ENCODE measurements at places on chromosomes 11 and 22. TPM values are rescaled to one million over a fixed set of nuclear protein-coding genes. Genes with fewer than 3 reads are reported as not detected.
A peak's percentile ranks its signal among the peaks of the same experiment; 100 is the strongest.

DNA sequence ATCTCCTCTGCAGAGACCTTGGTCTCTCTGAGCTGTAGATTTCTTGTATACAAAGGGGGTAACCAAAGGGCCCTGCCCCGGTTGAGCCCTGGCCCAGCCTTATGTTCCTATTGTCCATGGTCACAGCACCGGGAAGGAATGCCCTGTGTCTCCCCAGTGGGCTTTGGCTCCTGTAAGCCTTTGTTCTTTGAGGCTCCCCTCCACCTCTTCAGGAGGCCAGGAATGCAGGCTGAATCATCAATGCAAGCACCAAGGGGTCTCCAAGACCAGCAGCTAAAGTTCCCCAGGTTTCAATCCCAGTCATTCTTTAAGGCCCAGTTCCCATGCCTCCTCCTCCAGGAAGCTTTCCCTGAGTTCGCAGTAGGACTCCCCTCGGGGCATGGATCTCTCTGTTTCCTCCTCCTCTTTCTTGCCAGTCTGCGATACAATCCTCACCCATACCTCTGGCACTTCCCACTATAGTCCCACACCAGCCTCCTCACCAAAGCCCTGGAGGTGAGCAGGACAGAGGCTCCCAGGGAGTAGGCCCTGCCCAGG, 29.2 kb upstream of the KLHL35 start:
- no peak for DNase-seq

- no peak for DNase-seq
These were observed 349.8 kb upstream of the PITPNB start for GRCh38 chr22:28268850-28269249.

GRCh38 chr11:17846852-17847453, 112.4 kb downstream of the KCNC1 start:
- DNase-seq: peak; percentile 38

DNA sequence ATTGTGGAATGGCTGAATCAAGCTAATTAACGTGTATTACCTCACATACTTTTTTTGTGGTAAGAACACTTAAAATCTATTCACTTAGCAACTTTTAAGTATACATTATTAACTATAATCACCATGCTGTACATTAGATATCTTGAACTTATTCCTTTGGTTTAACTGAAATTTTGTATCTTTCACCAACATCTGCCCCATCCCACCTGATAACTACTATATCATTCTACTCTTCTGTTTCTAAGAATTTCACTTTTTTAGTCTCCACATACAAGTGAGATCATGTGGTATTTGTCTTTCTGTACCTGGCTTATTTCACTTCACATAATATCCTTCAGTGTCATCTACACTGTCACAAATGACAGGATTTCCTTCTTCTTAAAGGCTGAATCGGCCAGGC, 17.1 kb upstream of the VWA5A start:
- DNase-seq: no peak

The CCDC116 gene
- total RNA-seq: 0.26 TPM

The OPCML gene
- not detected for total RNA-seq

The OR4D10 gene
- not detected for total RNA-seq

DNA sequence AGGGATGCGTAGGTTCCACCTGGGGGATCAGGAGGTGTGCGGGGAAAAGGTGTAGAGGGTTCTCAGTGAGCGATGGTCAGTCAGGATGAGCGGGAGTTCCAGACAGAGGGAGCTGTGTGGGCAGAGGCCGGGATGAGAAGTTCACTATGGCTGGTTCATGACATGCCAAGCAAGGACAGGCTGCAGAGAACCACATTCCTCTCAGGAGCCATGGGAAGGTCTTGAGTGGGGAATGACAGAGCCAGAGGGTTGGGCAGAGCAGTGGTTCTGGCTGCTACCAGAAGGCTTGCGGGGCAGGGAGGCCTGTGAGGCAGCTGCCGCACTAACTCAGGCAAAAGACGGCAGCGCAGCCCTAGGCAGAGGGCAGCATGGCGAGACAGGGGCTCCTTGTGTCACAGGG, 66.1 kb downstream of the SCUBE1 start:
- DNase-seq: no peak

The HYLS1 gene
- total RNA-seq: 18.0 TPM

DNA sequence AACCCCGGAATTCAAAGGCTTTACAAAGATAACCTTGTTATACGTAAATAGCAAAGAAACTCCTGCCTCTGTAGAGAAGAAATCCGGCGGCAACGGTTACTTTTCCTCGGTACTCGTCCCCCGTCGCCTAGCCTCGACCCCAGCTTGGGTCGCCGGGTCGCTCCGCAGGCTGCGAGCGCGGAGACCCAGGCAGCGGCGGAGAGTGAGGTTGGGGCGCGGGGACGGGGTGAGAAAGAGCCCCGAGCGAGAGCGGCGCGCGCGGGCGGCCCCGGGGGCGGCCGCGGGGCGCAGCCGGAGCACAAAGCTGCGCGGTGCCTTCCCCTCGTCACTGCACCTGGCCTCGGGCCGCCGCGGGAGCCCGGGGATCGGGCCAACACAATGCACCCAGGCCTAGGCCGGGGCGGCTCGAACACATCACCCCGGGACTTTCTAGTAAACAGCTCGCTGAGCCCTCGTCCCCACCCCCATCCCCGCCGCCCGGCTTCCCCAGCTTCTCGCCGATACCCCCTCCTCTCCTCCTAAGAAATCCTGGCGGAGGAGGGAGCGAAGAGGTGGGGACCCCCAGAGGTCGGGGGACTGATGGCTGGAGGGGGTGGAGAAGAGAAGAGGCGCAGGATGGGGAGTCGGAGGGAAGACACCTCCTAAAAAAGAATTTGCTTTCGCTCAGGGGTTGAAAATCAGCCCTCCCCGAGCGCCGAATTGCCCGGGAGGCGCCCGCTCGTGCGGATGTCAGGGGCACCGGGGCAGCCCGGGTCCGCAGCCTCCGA, 845 bp downstream of the MPPED2 start:
- DNase-seq: no peak

DNA sequence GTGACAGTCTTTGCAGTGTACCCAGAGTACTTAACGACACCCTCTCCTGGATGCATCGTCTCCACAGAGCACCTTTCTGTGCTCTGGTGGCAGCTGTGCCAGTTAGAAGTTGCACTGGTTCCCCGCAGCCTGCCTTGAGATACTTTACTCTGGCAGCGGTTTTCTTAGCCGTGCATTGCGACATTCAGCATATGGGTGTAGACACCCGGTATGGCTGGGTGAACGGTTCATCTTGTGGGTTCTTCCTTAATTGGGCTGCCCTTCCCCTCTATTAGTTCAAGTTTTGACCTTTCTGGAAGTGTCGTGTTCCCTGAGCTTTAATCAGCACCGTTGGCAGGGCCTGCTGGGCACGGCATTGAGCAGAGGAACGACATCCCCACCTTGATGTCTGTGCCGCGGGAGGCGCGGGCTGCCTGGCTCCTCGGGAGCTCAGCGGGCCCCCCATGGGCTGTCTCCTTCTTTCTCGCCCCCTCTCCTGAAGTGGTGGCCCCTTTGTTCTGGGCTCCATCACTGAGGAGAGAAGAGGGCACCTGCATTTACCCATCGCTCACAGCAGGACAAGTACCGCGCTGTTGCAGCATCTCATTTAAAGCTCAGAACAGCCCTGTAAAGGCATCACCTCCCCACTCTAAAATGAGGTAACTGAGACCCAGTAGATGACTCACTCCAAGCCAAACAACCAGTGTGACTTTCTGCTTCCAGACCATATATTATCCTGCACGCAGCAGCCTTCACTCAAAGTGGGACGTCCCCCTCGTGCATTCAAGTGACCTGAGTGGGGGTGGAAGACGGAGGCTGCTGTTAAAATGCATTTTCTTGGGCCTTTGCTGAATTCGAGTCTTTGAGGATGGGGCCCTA, 13.3 kb downstream of the FAM83F start:
- no peak for DNase-seq

The C11orf97 gene
- not detected for total RNA-seq

DNA sequence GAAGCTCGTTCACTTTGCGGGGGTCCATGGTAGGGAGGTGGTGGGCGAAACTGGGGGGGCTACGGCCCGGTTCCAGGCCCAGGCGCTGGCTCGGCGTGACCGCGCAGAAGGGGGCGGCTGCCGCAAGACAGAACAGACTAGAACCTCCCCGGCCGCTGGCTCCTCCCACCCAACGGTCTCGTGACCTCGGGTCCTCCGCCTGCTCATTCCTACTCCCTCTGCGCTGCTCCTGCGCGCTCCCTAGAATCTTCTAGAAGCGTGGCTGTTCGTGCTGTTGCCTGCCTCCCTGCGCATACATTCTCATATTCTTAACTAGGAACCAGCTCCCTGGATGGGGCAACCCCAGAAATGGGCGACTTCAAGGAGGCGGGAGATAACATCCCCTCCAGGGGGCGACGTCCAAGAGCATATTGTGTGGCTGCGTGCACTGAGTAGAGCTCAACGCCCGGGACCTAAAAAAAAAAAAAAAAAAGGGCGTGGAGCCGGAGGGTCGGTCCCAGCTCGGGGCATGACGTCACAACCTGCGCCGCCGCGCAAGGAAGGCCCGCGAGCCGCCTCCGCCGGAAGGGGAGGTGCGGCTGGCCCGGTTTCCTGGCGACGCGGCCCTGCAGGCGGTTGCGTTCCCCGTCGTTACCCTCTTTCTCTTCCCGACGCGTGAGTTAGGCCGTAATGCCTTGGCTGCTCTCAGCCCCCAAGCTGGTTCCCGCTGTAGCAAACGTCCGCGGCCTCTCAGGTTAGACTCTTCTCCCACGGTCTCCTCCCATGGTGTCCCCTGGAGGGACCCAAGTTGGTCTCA, at the start of the genes ST13 and XPNPEP3:
Gene ST13, minus strand, starts transcription at position 127 of the 796 bp plus-strand sequence. Its CDS starts 99 bp downstream, at position 28.
Gene XPNPEP3, plus strand, starts transcription at position 636 of the 796 bp plus-strand sequence. Its CDS starts 34 bp downstream, at position 670.
- peak; percentile 97 for DNase-seq

The VSIG10L2 gene
- not detected for total RNA-seq

The HEPACAM gene
- total RNA-seq: not detected

The LRRC56 gene
- 0.17 TPM for total RNA-seq

The OR10D3 gene
- total RNA-seq: not detected

The RIMBP3B gene
- 0.64 TPM for total RNA-seq

DNA sequence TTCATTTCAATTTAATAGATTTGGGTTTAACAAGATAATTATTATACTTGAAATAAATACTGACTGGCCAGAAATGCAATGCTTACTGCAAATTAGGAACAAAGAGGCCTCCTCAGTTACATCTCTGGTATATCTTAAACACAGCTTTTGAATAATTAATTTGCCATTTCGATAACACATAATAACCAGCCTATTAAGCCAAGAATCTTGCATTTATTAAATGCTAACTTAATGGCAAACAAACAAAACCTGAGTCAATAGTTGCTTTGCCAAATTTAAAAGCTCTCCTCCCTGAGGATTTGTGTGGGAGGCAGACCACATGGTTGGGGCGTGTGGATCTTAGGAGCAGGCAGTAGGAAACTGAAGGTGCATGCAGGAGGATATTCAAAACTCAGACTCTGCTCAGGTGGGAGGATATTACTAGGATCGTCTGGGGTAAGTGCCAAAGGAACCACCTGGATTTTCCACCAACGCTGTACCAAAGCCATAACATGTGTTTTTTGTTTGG, 17.9 kb upstream of the FJX1 start:
- no peak for DNase-seq

The OR52I1 gene
- not detected for total RNA-seq

DNA sequence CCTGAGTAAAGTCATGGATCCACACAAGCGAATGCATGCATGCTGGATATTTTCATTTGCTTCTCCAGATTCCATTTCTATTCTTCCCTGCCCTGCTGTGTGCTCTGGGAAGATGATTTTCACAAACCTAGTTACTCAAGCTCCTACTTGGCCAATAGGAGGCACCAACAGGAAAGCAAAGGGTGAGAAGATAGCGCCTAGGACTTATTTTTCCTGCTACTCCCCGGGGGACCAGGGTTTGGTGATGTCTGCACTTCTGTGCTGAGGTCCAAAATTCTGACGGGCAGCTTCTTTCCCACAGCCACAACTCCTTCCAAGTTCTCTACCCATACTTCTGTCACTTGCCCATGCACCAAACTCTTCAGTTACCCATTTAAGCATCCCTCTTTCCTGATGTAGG, 509.3 kb upstream of the TENM4 start:
- DNase-seq: no peak

The OR52E1 gene
- total RNA-seq: not detected

The SREBF2 gene
- total RNA-seq: 37.9 TPM

GRCh38 chr11:132718711-132719671, 813.3 kb downstream of the OPCML start:
- DNase-seq: no peak

GRCh38 chr11:87258171-87258833, 220.6 kb downstream of the TMEM135 start:
- DNase-seq: no peak

GRCh38 chr22:27663812-27664211, 137.7 kb downstream of the MN1 start:
- no peak for DNase-seq

The BAIAP2L2 gene
- 0.06 TPM for total RNA-seq

DNA sequence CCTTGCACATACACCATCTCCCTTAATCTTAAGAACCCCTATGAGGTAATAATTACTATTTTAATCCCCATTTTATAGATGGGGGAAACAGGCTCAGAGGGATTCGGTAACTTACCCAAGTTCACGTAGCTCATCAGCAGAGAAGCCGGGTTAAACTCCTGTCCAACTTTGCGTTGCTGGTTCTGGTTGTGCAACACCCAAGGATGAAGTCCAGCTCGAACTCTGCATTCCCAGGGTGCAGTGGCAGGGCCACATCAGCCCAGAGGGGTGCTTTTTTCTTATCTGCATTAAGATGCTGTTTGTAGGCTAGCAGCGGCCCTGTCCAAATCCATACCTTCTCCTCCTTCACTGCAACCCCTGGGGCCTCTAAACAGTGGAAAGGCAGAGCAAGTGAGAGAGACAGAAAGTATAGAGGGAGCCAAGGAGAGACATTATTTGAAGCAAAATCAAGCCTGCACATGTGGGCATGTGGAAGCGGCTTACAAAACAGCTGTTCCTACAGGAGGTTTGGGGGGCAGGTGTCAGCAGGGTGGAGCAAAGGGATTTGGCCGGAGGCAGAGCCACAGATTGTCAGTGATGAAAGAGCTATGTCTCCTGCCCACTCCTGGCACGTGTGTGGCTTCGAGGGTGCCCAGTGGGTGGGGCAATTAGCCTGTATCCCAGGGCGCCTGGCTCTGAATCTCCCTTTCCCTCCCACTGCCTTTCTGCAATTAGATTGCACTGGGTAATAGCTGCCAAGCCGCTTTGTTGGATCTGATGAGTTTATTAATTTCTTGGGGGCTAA, 129.5 kb upstream of the TBCEL start:
- peak; percentile 5 for DNase-seq

- no peak for DNase-seq
These were observed 7.0 kb downstream of the MMP10 start for GRCh38 chr11:102773386-102773785.

The FZD4 gene
- total RNA-seq: 5.0 TPM

- no peak for DNase-seq
These were observed 4.8 kb downstream of the PAX6 start for GRCh38 chr11:31806186-31806927.

The GRK3 gene
- total RNA-seq: 2.9 TPM

GRCh38 chr11:118304227-118304567, 333 bp upstream of the CD3E start:
- DNase-seq: no peak

The TBX1 gene
- total RNA-seq: 13.0 TPM
